Stimulated activated CD8-positive, alpha-beta memory T cell treated with anti-CD3 and anti-CD28 coated beads, Interleukin-4, amount 100 ng/mL, for 24 hours (primary cell): ENCODE measurements at places on chromosomes 13 and 19.

- DNase-seq, result no peak
Observed at GRCh38 chr13:33111414-33112110, 95.3 kb downstream of the KL start.

DNA sequence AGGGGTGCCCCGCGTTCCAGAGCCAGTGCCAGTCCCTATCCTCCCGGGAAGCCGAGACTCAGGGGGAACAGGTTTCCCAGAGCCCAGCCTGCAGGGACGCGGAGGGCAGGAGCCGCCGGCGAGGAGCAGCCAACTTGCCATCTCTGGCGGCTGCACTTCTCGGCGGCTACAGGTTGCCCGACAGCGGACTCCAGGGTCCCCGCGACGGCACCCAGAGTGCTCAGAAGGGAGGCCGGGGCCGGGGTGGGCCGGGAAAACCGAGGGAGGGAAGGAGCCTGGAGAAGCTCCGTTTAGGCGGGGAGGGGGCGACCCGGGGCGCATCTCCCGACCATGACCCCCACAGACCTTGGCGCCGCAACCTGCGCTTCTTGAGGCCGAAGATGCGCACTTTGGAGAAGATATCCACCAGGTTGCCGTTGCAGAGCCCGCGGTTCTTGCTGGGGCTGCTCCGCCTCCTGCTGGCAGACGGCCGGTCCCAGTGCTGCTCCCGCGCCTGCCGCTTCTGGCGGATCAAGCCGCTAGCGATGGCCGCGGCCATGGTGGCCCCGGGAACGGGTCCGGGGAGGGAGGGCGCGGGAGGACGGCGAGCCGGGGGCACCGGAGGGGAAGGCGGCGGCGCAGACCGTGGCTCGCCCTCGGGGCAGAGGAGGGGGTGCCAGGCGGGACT lies 463.8 kb downstream of the ITGBL1 start:
- DNase-seq, result no peak

DNA sequence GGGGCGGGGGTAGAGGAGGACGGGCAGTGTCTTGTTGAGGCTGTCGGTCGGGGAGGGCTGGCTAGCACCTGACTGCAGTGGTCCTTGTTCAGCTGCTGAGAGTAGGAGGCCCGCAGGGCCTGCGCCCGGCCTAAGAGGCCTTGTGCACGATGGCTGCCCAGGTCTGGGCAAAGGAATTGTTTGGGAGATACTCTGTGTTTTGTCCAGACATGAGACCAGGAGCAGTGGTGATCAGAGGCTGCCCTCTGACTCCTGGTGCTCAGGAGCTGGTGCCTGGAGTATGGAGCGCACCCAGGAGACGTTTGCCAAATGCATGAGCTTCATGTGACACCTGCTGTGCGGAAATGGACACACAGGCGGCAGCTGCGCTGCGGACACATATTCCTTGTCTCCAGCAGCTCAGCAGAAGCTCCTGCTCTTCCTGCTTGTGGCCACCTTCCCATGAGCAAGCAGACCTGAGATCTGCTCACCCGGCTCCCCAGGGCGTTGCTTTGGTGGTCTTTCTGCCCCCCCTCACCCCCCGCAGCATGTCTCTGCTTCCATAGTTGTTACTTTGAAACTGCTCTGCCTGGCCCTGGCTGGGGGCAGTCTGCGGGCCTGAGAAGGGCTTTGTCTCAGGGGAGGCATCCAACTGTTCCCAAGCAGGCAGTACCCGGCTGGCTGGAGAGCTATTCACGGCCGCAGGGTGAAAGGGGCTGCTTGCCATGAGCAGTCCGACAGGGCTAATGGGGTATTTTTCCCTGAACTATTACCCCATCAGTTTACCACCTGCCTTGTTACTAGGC lies 163.9 kb downstream of the TEX29 start:
- no peak for DNase-seq

- peak; percentile 87 for DNase-seq
Observed at GRCh38 chr19:52690369-52691214, 44.3 kb downstream of the ZNF611 start.

- DNase-seq, result no peak
Observed at GRCh38 chr13:29182216-29182615, 362.1 kb downstream of the MTUS2 start.

- no peak for DNase-seq
Observed at GRCh38 chr19:29715701-29716581, 880 bp upstream of the C19orf12 start.

- no peak for DNase-seq
Observed at GRCh38 chr13:104065328-104065727, 999.1 kb upstream of the SLC10A2 start.

DNA sequence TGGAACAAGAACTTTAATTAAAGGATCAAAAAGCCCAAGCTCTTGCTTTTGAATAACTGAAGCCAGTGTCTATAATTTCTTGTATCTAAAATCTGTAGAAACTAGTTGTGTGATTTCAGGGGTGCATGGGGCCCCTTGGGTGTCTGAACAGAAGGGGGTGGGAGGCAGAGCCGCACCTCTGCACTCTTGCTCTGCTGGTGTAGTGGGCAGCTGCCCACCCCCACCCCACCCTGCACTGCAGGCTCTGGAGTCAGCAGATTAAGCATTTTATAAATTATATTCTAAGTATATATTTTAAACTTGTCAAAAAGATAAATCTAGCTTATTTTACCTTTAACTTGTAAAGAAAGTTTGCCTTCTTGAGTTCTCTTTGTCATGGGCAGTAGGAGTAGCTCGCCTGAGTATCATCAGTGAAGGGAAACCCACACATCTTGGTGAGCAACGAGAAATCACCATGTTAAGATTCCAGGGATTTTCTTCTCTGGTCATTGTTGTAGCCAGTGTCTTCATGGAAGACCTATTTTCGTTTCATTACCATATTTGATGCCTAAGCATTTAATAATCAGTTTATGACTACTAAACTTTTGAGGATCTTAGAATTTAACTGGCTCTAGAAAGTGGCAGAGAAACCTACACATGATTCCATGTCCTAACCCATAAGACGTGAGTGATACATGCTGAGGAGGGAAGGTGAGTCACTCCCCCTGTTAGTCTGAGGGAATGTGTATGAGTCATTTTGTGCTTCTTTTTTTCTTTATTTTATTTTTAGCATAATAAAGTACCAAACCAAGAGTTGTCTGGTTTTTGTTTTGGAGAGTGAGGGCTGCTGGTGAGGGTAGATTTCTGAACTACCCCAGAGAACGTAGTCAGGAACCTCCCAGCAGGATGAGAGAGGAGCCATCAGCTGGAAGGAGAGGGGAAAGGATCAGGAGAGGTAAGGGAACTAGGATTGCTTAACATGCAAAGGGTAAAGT lies 7.7 kb downstream of the UBE2L5 start:
- DNase-seq, result no peak

DNA sequence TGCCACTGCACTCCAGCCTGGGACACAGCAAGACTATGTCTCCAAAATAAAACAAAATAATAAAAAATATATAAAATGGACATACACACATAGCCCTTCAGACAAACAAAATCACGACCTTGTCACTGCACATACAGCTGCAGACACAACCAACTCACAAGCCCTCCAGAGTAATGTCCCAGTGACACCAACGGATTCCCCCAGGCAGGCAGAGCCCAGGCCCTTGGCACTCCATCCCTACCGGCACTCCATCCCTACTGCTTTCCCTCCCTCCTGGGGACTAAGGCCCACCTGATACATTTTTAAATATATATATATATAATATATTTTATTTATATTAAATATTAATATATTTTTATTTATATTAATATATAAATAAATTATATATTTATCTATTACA lies 18.5 kb downstream of the ZNF101 start:
- no peak for DNase-seq

GRCh38 chr13:43397111-43397510 lies 373.7 kb downstream of the DNAJC15 start:
- DNase-seq, result no peak

DNA sequence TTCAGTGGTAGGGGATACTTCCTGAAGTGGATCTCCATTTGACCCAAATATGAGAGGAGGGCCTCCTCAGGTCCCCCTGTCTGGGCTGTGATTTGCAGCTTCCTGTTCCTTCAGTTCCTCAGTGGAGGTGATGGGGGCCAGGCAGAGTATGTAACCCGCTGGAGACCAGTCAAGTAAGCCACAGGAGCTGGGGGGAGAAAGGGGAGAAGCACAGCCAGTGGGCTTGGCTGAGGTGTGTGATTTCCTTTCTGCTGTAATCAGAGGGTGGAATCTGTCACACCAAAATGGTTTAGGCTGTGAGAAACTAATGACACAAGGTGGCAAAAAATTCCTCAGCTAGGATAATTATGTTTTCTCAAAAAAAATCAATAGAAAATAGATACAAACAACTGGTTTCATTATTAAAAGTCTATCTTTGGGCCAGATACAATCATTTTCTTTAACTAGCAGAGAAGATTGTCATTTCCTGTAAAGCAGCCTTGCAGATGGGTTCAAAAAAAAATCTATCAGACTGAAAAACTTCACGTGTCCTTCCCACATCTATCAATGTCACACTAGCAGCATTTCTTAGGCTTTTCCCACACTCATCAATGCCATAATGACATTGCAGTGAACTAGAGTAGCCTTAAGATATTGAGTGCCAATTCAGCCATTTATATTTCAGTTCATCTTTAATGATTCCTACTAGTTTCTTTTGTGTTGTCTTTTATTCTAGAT lies 1660.3 kb downstream of the EFNB2 start:
- no peak for DNase-seq

GRCh38 chr19:47723581-47723940 lies 10.3 kb downstream of the EHD2 start:
- DNase-seq, result no peak

- peak; percentile 1 for DNase-seq
Observed at GRCh38 chr19:36528921-36529518, 949 bp upstream of the ZNF260 start.

DNA sequence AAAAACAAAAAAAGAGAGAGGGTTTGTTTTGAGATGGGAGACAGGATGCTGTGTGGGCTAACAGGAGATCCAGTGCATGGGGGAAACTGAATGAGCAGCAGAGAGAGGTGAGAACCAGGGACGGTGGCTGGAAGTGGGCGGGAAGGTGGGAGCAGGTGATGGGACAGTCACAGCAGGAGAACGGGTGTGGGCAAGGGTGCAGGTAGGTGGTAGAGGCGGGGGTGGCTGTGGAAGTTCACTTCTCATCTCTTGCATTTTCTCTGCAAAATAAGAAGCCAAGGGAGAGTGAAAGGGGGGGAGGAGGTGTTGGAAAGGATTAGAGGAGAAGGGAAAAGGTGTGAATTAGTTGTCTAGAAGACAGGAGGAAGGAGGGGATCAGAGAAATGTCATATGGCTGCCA lies 21.9 kb downstream of the FBXO17 start:
- DNase-seq, result no peak

DNA sequence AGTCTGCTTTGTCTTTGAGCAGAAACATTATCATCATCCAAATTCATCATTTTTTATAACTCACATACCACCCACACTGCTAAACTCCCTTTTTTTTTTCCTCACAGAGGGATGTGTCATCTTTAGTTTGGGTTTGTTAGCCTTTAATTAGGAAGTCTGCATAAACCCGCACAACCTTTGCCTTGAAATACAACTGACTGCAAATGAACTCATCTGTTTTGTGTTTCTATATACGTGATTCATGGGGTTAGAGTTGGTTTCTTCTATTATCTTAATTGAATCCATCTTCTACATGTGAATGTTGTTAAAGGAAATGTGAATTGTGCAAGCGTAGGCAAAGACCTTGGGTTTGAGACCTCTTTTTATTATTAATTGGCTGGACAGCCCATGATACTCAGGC lies 102.7 kb downstream of the SLAIN1 start:
- DNase-seq, result no peak

DNA sequence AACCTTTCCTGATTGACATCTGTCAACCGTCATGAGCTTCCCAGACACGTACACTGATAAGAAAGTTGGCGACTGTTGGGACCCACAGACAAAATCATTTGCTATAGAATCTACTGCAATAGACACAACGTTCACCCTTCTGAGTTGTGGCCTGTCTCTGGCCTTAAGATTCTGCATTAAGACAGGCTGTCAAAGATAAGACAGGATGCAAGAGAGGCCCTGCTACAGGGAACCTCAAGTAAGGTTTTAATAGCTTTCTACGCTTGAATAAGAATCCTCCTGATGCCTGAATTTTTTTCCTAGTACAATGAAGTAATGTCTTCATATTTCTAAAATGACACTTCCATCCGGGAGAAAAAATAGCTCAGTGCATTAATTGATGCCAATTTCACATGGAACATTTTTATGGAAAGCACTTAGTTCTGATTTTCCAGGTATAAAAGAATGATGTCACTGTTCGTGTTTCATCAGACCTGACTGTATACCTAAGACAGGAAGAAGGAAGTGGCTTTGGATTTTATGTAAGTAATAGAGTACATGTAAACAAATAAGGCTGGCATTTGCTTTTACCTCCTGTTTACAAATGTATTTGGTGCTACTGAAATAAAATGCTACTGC lies 275.2 kb upstream of the GPC6 start:
- no peak for DNase-seq

DNA sequence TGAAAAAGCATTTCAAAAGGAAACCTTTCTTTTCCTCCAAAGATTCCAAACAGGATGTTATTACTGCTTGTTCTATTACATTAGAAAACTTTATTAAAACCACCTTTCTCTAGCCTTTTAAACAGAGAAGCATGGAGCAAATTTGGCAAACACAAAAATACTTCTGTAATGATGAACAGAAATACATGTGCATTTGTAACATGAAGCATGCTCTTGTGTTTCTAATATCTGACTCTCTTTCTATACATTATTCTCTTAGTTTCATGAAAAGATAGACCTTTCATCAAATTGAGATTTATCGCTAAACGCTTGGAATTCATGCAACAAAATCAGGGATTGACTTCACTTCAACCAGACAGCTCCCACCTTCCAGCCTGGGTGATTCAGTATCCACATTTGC lies 152.8 kb upstream of the IRS2 start:
- no peak for DNase-seq

GRCh38 chr19:2308114-2308556 lies at the start of gene LINGO3:
Gene LINGO3, minus strand, starts transcription at chr19:2308154. Its CDS starts 16,378 bp downstream, at chr19:2291776.
- no peak for DNase-seq

DNA sequence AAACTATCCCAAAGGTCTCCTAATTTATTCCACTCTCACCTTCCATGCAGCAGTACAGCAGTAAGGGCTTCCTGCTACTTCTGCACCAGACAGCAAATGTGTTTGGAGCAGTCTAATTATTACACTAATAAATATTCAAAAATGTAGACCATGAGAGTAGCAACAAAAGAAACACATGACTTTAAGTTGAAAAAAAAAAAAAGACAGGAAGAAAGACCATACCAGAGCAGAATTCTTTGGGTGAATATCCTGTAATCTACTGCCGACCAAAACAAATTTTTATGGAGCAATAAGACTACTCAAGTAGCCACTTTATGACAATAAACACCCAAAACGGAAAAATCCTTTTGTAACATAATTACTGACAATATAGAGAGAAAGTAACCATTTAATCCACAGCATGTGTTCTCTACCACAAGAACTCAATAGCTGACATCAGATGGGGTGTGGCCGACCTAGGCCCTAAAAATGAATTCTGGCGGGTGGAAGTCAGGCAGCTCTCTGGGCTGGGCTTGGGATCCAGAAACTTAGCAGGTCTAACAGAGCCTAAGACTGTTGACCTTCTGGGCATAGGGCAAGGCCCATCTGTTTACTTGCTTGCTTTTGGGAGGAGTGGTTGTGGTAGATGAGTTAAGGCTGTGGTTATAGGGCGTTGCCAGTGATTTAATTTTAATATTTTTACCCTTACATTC lies 4.6 kb downstream of the KLF12 start:
- no peak for DNase-seq
